ENCODE measurements at places on chromosomes 5 and 9.

GRCh38 chr5:30867711-30868110 is 325.8 kb upstream of the CDH6 start:
- no peak for DNase-seq

GRCh38 chr9:34644766-34645314 is 1.6 kb upstream of the GALT start:
- no peak for DNase-seq

DNA sequence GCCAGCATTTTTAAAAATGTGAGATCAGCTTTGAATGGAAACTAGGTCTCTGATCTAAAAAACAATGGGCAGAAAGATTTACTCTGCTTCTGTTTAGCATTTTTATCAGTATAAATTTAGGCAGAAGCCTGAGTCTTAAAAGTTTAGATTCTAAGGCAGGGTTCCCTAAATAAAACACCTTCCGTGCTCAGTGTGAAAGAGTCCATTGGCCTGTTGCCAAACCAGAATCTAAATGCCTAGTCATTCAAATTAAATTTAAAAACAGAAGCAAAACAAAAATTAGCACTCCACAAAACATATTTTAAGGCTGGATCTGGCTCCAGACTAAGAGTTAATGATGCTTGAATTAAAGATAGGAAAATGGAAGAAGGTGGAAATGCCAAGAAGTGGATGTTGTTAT is 4.5 kb downstream of the TYRP1 start:
- DNase-seq: no peak

DNA sequence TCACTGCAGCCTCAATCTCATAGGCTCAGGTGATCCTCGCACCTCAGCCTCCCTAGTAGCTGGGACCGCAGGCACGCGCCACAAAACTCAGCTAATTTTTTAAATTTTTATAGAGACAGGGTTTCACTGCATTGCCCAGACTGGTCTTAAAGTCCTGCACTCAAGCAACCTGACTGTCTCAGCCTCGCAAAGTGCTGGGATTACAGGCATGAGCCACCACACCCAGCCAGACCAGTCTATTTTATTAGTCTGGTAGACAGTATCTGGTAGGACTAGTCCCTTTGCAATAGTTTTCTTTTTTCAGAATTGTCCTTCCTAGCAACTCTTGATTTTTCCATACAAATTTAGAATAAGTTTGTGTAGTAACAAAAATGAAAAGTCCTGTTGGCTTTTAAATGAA is 14.1 kb upstream of the GPR150 start:
- DNase-seq: no peak

- DNase-seq: no peak
Measured at GRCh38 chr9:136339173-136339957, 12.0 kb downstream of the GPSM1 start.

DNA sequence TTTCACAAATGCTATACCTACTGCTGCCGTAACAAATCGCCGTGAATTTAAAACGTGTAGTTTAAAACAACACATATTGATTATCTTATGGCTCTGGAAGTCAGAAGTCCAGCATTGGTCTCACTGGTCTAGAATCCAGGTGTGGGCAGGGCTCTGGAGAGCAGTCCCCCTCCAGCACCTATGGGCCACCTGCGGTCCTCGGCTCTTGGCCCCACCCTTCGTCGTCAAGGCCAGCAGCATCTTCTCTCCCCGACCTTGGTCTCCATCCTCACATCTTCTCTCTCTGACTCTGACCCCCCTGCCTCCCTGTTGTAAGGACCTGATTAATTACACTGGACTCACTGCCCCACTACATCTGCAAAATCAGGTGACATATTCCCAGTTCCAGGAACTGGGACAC is 106.4 kb upstream of the COL5A1 start:
- DNase-seq: no peak

GRCh38 chr5:150161242-150162141 is 5.1 kb upstream of the CDX1 start:
- peak; percentile 63 for DNase-seq

GRCh38 chr5:35383041-35383440 is 152.8 kb upstream of the PRLR start:
- DNase-seq: no peak

DNA sequence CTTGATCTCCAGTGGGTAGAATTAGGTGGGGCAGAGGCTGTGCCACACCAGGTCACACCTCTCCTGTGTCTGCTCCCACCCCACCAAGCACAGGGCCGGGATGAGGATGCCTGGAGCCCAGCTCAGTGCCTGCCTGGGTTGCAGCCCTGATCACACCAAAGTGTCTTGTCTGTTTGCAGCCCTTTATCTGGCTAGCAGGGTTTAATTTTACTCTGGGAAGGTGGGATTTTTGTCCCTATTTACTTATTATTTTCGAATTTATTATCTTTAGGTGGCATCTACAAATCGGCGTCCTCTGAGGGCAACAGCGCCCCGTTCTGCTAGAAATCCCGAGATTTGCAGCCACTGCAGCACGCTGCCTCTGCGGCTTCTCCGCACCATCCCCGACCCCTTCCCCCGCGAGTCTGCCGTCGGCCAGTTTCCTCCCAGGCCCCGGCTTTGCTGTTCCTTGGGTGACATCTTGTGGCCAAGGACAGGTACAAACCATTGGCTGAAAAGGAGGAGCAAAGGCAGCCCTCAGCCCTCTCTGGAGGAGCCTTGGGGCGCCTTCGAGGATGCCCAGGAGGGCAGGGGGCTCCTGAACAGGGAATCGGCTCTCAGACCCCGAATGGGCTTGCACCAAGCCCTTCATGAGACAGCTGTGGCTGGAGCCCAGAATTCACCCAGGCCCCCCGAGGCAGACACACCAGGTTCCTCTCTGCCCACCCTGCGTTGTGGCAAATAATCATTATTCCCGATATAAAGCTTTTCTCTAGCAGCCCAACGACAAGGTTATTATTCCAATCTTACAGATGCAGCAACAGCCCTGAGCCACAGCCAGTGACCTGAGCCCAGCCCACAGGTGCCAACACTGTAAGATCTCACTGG is 113.0 kb downstream of the GAPVD1 start:
- DNase-seq: peak; percentile 16

DNA sequence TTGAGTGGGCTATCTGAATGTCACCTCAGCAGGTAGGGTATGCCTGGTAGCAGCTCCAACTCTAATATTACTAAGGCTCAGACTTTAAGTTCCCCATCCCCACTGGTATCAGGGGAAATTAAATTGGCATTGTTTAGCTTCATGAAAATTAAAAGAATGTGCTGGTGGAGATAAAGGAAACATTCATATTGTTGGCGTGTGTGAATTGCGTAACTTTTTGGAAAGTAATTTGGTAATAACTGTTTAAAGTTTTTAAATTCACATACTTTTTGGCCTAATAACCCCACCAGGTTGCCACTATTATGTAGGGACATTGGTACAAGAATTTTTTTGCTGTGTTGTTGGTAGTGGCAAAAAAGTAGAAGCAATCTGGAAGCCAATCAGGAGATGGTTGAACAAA is 29.4 kb downstream of the TNPO1 start:
- DNase-seq: no peak

DNA sequence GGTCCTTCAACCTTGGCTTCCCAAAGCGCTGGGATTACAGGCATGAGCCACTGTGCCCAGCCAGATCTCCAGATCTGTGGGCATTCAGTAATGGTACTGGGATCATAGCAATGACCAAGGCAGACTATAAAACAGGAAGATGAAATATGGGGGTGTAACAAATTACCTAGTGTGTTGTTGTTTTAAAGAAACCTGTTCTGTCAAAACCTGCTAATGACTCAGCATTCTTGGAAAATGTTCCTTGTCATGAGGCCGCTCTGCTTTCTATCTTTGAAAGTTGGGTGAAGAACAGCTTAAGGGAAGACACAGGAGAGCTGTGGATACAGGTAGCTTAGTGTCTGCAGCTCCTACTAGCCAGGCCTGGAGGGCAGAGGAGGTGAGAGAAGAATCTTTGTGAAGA is 19.4 kb downstream of the TARS1 start:
- DNase-seq: no peak

- no peak for DNase-seq
Measured at GRCh38 chr5:154945695-154946301, 4.9 kb downstream of the MRPL22 start.

GRCh38 chr5:154351566-154351965 is 94.2 kb upstream of the SAP30L start:
- no peak for DNase-seq

- DNase-seq: no peak
Measured at GRCh38 chr9:27157736-27158135, 48.7 kb downstream of the TEK start.

DNA sequence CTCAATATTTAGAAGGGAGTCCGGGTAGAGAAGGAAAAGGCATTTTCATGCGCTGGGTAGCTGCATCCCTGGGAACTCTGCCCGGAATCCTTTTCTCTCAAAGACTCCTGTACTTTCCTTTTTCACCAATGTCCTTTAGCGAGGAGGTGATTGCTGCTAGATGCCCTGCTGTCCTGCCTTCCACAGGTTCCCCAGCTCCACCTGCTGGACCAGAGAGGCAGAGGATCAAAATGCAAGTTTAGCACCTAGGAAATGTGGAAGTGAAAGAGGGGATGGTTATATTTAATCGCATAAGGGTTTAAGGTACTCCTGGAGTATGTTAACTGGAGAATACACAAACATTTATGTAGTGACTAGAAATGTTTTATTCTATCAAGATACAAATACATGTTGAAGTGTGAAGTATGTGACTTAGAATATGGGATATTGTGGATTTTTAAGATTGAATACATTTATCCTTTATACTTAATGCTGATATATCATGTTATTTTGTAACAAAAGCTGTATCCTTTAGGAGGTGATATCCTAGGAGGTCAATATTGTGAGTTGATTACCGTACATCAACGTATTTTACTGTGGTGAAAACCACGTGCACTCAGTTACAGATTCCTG is 145.7 kb downstream of the ARHGAP26 start:
- DNase-seq: no peak

DNA sequence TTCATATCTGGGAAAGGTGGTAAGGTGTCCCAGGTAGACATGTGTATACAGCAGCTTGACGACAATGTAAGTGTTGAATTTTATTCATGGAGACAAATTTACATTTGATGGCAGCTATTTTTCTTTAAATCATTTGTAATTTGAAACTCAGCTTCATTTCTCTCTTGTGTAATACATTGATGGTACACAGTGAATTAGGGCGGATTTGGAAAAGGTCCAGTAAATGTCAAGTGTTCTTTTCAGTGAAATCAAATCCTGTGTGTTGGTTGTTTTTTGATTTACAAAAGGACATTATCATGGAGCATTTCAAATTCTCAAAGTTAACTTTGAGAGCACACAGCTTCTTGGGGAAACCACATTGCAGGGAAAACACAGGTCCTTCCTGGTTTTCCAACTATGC is 30.0 kb upstream of the PCSK1 start:
- no peak for DNase-seq

- DNase-seq: no peak
Measured at GRCh38 chr5:139588962-139589361, 27.8 kb downstream of the UBE2D2 start.

DNA sequence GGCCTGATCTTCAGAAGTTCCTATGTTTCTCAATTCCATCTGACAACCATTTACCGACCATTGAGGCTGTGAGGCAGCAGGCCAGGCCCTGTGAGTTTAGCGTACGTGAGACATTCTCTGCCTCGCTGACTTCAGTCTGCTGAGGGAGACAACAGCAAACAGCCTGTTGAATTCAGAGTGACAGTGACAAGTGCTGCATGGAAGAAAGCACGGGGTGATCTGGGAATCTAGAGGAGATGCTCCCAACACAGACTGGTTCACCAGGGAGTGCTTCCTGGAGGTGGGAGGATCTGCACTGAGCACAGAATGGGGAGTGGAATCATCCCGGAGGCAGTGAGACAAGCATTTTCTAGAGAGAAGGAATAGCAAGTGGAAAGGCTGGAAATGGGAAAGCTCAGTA is 10.0 kb upstream of the DDX41 start:
- DNase-seq: no peak

DNA sequence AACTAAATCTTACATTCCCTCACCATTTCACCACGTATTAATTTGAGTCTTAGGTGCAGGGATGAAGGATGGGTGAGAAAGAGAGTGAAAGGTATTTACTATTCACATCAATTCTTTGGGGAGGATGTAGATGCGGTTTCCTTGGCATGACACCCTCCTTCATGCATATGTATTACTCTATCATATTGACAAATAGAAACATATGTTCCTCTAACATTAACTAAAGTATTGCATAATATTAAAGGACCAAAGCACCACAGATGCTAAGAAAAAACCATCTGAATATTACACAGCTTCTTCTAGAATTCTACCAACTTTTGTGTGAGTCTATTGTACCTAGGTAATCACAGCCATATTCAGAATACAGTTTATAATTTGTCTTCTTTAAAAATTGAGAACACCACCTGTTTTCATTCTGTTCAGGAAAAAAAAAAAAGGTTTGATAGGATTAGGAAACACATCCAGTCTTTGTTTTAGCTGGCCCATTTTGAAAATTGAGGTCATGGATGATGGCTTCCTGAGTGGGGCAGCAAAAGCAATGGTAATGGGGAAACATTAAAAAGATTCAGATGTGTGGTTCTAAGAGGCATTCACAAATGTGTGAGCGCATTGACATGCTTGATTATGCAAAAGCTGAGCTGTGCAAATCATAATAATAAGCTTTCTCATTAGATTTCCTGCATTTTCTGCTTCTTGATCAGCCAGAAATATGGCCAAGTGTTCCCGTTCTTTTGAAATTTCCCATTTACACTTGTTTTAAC is 1011.5 kb upstream of the NUDT12 start:
- no peak for DNase-seq

GRCh38 chr9:68905129-68905528 is 108.8 kb downstream of the PRKACG start:
- no peak for DNase-seq

DNA sequence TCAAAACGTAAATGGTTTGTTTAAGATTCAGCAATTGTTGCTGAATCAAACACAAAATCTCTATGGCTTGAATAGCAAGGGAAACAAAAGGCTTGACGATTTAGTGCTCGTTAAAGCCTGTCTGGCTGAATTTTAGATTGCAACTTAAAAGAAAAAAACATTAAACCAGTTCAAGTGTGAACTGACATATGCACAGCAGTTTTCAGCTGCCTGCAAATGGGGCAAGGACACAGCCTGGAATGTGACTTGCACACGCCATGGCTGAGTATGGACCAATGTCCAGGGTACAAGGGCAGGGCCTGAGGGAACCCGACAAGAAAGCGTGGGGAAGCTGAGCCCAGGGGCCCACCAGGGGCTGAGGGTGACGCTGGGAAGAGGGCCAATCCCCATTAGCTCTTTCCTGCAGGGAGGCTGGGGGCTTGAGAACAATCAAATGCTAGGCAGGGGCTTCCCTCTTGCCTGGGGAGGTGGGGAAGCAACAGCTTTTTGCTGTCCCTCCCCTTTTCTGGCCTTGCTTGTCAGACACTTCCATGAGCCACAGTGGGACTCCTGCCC is 89.6 kb upstream of the LRRTM2 start:
- no peak for DNase-seq

GRCh38 chr9:123852403-123852802 is 77.5 kb downstream of the DENND1A start:
- DNase-seq: no peak

- DNase-seq: no peak
Measured at GRCh38 chr5:131899686-131900085, 45.8 kb downstream of the MEIKIN start.

GRCh38 chr5:149860801-149861322 is 83.7 kb downstream of the PDE6A start:
- DNase-seq: no peak
